HL-60 (cell line): ENCODE measurements at places on chromosomes 5 and 9.

DNA sequence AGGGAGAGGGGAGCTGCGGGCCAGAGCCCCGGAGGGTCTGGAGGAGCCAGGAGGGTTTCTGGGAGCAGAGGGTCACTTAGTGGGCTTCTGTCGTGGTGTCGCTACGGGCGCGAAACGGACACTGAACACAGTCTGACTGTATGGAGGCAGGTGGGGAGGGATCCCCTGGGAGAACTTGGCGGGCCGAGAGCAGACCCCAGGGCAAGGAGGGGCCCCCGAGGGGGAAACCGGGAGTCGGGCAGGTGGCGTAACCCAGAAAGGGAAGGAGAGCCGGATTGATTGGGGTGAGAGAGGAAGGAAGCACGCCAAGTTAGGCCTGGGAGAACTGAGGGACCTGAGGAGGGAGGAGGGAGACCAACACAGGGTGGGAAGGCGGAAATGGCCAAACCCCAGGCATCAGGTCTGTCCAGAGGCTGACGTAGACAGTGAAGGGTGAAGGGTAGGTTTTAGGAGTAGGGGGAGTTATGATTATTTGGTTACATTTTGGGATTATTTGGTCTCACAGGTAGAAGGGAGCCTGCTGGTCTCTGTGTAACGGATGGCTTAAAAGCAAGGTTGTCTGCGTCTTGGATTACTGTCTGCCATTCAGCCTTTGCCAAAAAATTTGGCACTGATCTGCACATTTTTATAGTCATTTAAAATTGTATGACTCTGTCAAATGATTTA is 3.3 kb upstream of the MSMP start:
- peak; percentile 85 for DNase-seq

- peak; percentile 8 for DNase-seq
These were observed 59.3 kb downstream of the FSTL4 start for GRCh38 chr5:133552925-133553525.

GRCh38 chr9:74115976-74116375 is 381.2 kb upstream of the RORB start:
- no peak for DNase-seq

GRCh38 chr9:135301271-135302263 is 178.0 kb upstream of the PPP1R26 start:
- DNase-seq = no peak

DNA sequence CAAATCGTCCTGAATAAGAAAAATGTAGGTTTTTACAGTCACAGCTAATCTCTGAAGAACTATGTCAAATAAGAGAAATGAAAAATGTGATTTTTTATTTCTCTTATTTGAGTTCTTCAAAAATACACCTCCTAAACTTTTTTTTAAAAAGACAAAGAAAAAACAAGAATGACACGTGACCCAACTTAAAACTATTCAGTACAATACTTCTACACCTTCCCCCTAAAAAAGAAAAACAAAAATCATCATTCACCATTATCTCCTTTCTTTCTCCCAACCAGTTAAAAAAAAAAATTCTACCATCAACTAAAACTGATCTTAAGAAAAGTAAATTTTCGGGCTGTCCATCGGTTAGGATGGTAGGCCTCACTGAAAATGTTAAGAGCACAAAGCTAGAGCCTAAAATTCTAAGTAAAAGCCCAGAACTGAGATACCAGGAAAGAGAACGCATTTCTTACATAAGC is 2.1 kb downstream of the RNF145 start:
- DNase-seq = no peak

DNA sequence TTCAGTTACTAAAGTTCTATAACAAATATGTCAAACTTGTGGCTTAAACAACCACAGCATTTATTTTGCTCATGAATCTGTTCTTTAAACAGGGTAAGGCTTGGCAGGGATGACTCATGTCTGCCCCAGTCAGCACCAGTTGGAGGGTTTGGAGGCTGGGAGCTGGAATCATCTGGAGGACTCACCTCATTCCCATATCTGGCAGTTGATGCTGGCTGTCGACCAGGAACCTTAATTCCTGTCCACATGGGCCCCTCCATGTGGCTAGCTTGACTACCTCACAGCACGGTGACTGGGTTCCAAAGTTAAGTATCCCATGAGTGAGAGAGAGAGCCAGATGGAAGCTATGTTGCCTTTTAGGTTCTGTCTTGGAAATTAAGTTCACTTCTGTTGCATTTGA is 13.8 kb upstream of the CCL28 start:
- DNase-seq = no peak

- no peak for DNase-seq
These were observed 230.8 kb downstream of the AGTPBP1 start for GRCh38 chr9:85510830-85511504.

DNA sequence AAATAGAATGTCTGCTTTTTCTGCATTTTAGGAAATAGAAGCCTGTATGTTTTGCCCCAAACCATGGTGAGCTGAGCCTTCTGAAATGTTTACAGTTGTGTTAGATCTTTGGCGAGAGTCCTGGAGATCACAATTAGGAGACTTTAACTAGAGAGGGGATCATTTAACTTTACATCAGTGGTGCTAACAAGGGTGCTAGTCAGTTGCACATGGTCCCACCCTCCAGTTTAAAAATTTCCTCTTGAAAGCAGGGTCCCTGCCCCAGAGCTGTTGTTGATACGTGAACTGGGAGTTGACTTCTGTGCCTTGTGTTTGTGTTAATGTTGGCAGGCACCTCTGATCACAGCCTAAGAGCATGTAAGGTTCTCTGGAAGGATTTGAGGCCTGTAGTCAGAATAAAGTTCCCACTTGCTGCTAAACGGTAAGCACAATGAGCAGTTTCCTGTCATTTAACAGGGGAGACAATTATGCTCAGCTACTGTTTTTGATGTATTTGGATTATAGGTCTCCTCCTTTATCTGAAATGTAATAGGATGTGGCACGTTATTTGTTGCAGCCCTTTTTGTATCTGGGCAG is 43.7 kb downstream of the RASGRF2 start:
- no peak for DNase-seq

GRCh38 chr9:38000332-38000731 is 68.7 kb downstream of the SHB start:
- DNase-seq = no peak

DNA sequence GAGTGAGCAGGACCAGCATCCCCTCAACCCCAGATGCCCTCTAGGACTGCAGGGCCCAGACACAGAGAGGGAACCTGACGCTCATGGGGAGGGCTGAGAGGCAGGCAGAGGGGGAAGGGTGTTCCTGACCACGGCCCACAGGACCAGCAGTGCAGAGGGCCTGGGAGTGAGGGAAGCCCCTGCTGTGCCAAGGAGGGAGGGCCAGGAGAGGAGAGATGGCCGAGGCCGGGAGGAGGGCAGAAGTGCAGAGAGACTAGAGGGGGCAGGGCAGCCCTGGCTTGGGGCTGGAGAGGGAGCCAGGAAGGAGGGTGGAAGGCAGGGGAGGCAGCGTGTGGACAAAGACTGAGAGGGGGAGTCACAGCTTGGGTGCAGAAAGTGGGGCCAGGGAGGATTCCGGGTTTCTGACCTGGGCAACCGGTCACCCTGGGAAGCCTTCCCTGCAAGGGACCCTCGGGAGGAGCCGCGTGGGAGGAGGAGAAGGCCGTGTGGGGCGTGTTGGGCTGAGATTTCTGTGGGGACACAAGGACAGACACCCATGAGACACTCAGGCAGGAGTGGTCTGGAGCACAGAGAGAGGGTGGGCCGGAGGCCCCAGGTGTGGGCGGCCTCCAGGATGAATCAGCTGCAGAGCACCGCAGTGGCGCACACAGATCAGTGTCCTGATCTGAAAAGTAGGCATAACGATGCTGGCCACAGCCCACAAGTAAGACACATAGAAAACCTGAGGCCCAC is 117.5 kb downstream of the ADAMTS2 start:
- no peak for DNase-seq

DNA sequence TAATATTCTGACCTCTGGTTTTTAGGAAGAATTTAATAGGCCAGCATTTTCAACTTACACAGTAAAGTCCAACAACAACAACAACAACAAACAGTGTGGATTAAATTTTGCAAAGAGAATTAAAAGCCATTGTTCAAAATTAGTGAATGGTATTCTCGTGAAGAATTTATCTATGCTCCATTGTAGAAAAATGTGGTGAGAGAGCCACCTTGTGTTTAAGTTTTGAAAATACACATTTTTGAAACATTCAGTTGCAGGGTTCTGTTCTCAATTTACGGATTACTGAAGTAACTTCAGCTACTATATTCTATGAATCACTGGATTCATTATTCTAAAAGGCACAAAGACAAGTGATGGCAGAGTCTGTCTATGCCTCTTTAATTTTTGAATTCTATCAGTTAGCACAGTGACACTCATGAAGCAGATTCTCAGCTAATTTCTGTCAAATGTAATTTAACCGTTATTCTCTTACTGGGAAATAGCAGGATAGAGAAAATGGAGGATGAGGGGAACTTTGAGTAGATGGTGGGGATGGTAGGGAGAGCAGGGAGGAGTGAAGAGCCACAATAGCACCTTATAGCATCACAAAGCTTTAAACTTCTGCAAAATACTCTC is 11.0 kb downstream of the CCDC152 start:
- no peak for DNase-seq
